ENCODE measurements at places on chromosomes 13 and 19.

GRCh38 chr19:17091758-17092333, 16.3 kb downstream of the MYO9B start:
- DNase-seq, result no peak

GRCh38 chr13:31545616-31546015, 193.7 kb upstream of the RXFP2 start:
- DNase-seq, result no peak

DNA sequence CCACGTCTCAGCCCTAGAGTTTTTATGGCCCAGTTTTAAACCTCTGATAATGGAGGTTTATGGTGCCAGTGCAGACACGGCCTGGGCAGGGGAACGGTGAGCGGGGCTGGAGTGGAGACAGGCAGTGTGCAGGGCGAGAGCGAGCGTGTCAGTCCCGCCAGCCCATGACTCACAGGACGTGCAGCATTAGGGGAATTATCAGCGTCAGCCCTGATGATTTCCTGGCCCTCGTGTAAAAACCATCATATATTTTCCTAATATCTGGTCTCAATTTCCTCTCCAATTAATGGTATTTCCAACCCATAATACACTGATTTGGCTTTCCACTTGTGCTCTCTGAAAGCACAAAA, 104.6 kb upstream of the VSTM2B start:
- DNase-seq, result no peak

GRCh38 chr13:104137416-104137815, 1071.2 kb upstream of the SLC10A2 start:
- no peak for DNase-seq

DNA sequence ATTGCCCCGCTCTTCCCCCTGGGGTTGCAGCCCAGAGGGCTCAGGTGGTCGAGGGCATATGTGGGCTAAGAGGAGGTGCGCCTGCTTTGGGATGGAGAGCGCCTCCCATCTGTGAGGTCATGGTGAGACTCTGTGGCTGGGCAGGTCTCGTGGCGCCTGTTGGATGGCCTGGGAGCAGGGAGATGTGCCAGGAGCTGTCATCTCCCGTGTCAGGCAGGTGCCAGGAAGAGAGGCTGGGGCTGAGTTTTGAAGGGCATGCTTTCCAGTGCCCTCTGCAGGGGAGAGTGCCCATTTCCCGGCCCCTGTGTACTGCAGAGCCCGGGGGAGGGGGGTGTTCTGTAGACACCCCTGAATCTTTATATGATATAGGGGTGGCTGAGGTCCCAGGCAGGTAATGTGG, 2.8 kb downstream of the WTIP start:
- DNase-seq, result no peak

DNA sequence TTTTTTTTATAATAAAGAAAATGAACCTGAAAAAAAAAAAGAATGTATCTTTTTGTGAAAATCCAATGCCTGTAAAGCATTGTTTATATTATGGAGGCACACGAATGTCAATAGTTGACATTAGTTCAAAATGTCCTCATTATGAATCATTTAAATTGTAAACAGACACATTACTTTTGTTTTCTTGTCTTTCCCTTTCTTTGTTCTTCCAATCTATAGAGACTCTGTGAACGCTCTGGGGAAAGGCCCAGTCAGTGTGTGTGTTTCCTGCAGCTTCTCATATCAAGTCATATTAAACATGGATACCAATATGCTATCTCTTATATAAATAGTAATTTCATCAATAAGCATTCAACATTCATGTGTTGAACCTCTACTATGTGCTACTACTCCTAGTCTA, 193.1 kb downstream of the KCTD12 start:
- DNase-seq, result no peak

DNA sequence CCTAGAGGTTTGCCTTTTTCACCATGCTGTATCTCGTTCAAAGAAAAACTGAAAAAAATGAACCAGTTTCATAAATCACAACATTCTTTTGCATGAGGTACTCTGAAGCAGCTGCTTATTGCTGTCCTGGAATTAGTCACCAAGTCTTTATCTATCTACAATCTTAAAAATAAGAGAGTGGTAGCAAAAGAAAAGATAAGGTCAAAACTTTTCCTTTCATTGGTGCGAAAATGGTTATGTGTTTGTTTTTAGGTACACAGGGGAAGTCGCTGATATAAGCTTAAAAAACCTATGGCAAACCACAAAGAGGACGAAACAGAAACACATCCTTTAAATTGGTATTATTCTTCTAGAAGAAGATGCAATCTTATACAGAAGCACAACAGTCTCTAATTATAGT, 20.7 kb downstream of the OBI1 start:
- DNase-seq, result no peak

DNA sequence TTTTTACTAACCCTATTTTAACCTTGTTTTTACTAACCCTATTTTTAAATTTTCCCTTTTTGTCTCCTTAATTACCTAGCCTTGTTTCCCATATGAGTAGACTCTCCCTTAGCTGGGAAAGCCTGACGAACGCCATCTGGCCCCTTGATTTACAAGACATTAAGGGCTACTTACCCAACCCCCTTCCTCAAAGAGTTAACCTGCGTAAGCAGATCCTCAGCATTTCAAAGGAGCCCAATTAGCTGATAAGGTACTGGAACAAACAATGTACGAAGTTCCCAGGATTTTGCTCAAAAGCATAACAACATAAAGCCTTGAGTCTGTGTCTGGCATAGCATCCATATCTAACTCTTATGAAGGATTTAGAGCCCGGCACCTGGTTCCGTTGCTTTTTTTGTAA, 4.7 kb upstream of the MVB12A start:
- DNase-seq, result no peak

DNA sequence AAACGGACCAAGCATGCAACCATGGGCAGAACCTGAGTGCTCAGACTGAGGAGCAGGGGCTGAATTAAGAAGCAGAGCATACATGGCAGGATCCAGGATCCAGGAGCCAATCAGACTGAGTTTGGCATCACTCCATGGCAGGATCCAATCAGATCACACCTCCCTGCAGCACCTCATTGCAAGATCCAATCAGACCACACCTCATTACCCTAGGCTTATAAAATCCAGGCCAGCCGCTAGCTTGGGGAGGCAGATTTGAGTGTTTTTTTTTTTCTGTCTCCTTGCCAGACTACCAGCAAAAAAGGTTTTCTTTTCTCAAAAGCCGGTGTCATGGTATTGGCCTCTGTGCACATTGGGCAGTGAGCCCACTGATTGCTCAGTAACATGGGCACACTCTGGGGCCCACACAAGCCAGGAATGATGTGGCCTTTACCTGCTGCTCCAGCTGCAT, 127.9 kb upstream of the GJB6 start:
- no peak for DNase-seq

DNA sequence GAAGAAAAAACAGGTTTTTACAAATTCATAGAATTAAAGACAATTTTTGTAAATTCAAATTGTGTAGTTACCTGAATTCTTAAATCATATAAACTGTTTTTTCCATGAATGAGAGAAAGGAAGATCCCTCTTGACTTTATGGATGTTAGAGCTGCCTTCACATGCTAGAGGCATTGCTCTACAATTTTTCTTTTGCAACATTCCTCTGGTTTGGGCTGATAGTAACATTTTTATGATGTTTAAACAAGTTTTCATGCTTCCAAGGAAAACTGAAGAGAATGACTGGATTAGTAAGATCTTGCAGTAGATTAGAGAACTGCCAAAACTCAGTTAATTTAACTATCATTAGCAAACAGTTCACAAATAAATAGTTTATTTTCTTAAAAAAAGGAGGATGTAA, 250.6 kb downstream of the GPC6 start:
- DNase-seq, result no peak

GRCh38 chr13:29733147-29733611, 117.2 kb downstream of the UBL3 start:
- no peak for DNase-seq

GRCh38 chr13:100898431-100898830, 223.8 kb upstream of the TMTC4 start:
- no peak for DNase-seq

- peak; percentile 29 for DNase-seq
These were observed 836 bp upstream of the BST2 start for GRCh38 chr19:17406046-17406886.

GRCh38 chr13:44313674-44314073, 60.0 kb upstream of the SERP2 start:
- DNase-seq, result no peak

DNA sequence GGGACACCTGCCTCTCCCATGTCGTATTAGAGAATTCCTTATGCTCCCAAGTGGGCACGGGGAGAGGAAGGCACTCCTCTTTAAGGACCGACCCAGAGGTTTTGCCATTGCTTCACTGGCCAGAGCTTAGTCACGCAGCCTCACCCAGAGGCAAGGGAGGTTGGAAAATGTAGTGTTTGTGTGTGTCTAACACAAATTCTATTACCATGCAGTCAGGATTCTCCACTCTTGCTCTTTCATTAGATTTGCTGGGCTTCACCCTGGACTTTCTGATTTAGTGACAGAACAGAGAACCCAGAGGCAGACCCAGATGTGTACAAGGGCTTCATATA, 14.6 kb upstream of the NCCRP1 start:
- no peak for DNase-seq

DNA sequence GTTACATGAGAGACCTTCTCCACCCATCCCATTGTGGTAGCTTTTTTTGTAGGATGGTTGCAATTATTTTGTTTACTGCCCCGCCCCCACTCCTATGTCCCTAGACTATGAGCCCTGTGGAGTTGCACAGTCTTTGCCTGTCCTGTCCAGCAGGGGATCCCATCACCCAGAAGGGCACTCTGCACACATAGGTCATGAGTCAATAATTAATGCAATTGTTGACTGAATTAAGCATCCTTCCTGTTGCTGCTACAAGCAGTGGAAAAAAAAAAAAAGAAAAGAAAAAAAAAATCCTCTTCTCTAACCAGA, 14.2 kb downstream of the C19orf81 start:
- DNase-seq, result no peak

DNA sequence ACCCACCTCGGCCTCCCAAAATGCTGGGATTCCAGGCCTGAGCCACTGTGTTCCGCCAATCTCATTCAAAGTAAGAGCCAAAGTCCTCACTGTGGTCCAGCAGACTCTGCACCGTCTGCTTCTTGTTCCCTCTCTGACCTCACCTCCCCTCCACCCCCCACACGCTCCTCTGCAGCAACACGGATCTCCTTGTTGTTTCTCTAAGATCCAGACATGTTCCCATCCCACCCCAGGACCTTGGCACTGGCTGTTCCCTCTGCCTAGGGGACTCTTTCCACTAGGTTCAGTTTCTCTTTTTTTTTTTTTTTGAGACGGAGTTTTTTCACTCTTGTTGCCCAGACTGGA, 38.4 kb downstream of the LTBP4 start:
- no peak for DNase-seq

DNA sequence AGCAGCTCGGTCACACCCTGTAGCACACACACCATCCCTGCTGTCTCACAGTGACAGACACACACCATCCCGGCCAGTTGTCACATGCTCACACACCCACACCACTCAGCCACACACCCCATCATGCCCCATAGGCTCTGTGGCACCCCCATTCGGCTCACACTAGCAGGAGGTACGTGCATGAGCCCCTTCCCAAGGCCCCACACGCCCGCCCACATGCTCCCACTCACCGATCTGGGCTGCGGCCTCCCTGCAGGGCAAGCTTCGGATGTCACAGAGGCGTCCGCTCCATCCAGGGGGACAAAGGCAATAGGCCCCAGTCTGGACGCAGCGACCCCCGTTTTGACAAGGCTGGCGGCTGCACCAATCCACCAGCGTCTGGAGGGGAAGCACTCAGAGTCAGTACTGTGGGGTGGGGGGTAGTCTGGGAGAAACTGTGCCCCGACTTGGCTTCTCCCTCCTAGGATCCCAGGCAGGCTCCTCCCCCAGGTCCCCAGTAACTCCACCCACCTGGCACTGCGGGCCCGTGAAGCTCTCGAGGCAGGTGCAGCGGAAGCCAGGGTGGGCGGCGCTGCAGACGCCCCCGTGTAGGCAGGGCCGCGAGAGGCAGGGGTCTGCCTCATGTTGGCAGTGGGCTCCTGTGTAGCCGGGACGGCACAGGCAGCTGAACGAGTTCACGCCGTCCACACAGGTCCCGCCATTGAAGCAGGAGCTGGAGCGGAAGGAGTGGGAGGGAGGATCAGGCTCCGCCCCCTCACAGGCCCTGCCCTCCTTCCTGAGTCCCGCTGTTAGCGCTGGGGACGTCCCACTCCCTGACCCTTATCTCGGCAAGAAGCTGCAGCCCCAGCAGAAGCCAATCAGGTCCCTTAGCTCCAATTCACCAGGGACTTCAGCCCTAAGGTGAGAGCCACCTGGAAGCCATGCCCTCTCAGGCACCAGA, 20.1 kb downstream of the NOTCH3 start:
- DNase-seq, result no peak

- no peak for DNase-seq
These were observed 181.2 kb downstream of the DNAJC15 start for GRCh38 chr13:43204591-43204990.

GRCh38 chr13:22455036-22455435, 725.7 kb upstream of the SGCG start:
- no peak for DNase-seq

GRCh38 chr13:107681600-107681999, 533.7 kb downstream of the LIG4 start:
- DNase-seq, result no peak

DNA sequence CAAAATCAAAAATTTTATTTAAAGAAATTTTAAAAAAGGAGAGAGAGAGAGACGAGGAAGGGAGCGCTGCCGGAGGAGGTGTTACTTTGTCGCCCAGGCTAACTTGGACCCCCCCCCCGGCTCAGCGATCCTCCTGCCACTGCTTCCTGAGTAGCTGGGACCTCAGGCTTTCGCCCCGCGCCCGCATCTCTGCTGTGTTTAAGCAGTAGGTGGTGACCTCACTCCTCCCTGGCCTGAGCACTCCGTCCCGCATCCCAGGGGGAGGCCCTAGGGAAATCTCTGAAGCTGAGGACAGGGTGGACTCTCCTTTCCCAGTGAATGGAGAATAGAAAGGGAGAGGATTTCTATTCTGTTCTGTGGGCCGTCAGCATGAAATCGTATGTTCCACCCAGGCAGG, 485 bp upstream of the ZNF845 start:
- peak; percentile 30 for DNase-seq

DNA sequence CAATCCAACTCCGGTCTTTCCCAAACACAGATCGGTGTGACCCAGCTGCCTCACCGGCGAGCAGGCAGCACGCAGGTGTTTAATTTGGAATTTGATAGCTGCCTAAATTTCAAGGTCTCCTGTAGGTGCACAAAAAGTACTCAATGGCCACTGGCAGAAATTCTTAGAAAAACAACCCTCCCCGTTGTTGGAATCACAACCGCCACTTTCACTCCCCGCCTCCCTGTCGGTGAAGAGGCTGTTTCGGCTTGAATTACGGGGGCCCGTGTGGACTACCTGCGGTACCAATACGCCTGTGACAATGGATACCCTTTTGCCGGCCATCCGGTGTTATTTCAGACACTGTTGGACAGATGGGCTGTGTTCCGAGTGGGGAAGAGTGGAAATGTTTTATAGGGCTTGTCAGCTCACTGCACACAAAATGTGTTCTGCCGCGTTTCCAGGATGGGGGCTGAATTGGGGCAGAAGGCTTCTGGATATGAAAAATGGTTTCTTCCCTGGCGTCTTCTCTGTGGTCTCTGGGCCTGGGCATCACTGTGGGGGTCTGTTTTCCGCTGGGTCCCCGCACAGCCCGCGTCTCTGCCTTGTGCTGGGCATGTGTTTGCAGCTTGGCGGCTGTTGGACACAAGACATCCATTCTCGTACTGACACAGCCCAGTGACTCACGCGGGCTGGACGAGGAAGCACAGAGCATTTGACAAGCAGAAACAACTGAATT, 45.4 kb downstream of the ZIC5 start:
- DNase-seq, result no peak

GRCh38 chr13:49428041-49428763, 15.7 kb downstream of the CAB39L start:
- DNase-seq, result no peak

GRCh38 chr19:51372649-51373504, at the start of gene NKG7:
TSS of gene NKG7 (minus strand) at chr19:51372654. CDS start at chr19:51372535, 119 bp downstream.
- DNase-seq, result peak; percentile 79

Data from stimulated activated CD4-positive, alpha-beta T cell treated with anti-CD3 and anti-CD28 coated beads, Interleukin-2, amount 100 ng/mL, for 24 hours (primary cell).